ENCODE measurements at places on chromosomes 5 and 9.

DNA sequence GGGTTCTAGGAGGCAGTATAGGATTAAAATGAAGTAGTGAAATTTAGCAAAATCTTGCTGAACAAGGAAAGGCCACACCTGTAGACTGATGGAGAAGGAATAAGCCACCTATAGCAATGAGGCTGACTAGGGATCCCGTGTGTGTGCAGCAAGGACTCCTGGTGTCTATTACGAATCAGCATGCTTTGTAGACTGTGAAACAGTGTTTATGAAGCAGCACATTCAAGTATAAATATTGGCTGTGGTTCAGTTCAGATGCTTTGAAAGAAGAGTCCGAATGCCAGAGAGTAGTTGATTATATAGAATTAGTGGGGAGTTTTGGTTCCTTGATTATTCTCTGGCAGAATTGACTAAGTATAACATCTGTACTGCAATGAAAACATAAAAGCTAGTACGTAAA lies 41.8 kb downstream of the CAST start:
- no peak for DNase-seq

DNA sequence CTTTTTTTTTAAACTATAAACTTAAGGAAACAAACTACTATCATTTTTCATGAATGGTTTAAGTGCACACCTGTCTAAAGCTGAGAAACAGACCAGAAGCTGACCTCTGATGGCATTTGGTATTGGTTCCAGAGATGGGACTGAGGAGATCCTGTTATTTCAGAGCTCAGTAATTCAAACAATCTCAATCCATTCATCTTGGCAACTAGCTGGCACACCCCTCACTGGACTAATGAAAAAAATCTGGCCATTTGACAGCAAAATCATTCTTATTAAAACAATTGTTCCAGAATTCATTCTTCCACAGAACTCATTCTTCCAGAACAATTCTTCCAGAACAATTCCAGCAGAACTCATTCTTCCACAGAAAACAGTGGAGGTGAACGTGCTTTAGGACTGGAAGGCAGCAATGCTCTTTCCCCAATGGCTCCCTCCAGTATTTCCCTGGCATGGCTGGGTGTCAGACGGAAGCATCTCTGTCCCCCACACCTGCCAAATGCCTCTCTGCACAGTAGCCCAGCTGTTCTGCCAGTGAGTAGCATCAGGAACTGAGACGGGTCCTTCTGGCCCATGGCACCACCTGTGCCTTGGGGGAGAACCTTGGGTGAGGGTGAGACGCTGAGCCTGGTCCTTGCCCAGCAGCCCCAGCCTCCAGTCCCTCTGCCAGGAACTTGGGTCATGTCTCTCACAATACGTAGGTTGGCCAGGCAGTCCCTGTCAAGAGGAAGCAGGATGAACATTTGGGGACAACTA lies 87.5 kb upstream of the EQTN start:
- DNase-seq = no peak

- DNase-seq = no peak
Observed at GRCh38 chr5:151071021-151071420, 9.8 kb downstream of the TNIP1 start.

- no peak for DNase-seq
Observed at GRCh38 chr9:18739641-18740318, 265.8 kb downstream of the ADAMTSL1 start.

DNA sequence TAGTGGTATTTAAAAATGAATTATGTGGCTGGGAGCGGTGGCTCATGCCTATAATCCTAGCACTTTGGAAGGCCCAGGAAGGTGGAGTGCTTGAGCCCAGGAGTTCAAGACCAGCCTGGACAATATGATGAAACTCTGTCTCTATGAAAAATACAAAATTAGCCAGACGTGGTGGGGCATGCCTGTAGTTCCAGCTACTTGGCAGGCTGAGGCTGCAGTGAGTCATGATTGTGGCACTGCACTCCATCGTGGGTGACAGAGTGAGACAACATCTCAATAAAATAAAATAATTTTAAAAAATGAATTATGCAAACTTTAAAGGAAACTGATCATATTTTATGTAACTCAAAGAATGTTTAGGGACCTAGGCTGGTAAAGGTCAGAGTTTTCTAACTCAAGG lies 310.8 kb upstream of the DMRT1 start:
- no peak for DNase-seq

GRCh38 chr5:43245724-43246385 lies 53.8 kb downstream of the NIM1K start:
- DNase-seq = no peak

- no peak for DNase-seq
Observed at GRCh38 chr5:79562351-79563246, 48.7 kb upstream of the HOMER1 start.

GRCh38 chr5:169336242-169336641 lies 35.3 kb upstream of the SLIT3 start:
- DNase-seq = no peak

- no peak for DNase-seq
Observed at GRCh38 chr5:10604975-10605374, 41.1 kb downstream of the ANKRD33B start.

- no peak for DNase-seq
Observed at GRCh38 chr9:96651626-96652025, 3.5 kb downstream of the PRXL2C start.

DNA sequence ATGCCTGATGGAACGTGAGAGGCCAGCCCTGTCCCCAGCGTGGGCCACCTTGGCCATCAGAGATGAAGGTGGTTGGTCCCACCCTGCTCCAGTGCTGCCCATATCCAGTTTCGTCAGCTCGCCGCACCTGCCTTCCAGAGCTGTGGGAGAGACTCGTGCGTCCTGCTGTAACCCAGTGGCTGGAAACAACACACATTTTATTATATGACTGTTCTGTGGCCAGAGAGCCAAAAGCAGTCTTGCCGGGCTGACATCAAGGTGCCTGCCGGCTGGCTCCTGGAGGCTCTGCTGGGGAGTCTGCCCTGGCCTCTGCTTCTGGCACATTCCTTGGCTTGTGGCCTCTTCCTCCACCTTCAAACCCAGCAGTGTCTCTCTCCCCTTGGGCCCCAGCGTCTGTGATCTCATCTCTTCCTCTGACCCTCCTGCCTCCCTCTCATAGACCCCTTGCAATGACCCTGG lies 94.7 kb downstream of the RXRA start:
- DNase-seq = no peak

DNA sequence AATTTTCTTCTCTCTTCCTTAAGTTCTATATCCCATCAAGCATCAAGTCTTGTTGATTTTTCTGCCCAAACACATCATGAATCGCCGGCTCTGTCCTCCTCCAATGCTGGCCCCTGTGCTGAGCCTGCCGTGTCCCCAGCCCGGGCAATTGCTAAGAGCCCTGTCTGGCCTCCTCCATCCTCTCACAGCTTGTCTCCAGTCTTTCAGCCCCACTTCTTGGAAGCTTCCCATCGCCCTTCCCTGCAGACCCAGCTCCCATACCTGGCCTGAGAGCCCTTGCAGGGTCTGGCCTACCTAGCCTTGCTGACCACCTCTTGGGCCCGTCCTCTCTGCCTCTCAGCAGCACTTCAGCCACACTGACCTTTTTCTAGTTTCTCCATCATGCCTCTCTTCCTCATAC lies 61.9 kb downstream of the COL15A1 start:
- DNase-seq = no peak

GRCh38 chr5:142479150-142479549 lies 154.3 kb upstream of the SPRY4 start:
- DNase-seq = no peak

- DNase-seq = no peak
Observed at GRCh38 chr5:72378639-72379289, 58.6 kb downstream of the PTCD2 start.

- peak; percentile 76 for DNase-seq
Observed at GRCh38 chr5:138336952-138337684, 948 bp upstream of the FAM53C start.

- DNase-seq = no peak
Observed at GRCh38 chr9:2192356-2192979, 177.3 kb downstream of the SMARCA2 start.

GRCh38 chr9:121640076-121640475 lies 11.4 kb upstream of the DAB2IP start:
- DNase-seq = no peak

- DNase-seq = peak; percentile 19
Observed at GRCh38 chr5:54309691-54310432, 511 bp downstream of the ARL15 start.

GRCh38 chr5:52791366-52791765 lies 3.6 kb downstream of the ITGA1 start:
- no peak for DNase-seq

- DNase-seq = no peak
Observed at GRCh38 chr5:64978546-64978945, 209.8 kb downstream of the CWC27 start.

DNA sequence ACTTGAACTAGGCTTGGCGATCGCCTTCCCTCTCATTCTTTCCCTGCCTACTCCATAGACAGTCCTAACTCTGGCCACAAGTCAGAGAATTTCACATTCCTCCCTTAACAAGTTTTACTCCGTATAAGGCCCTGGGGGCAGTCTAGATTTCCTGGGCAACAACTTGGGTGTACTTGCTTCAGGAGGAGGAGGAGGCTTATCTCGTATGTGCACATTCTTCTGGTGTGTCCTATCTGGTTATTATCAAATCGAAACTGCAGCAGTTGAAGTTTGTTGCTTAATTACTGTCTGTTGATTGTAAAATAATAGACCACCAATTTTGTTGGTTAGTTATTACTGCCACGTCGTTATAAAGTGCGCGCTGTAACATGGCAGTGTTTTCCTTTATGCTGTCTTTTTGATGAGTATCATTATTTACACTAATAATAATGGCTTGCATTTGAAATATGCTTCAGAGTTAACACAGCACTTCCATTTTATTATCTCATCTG lies 42.0 kb downstream of the PIP5K1B start:
- DNase-seq = no peak

GRCh38 chr9:129557192-129558036 lies 63.5 kb downstream of the C9orf50 start:
- DNase-seq = no peak

DNA sequence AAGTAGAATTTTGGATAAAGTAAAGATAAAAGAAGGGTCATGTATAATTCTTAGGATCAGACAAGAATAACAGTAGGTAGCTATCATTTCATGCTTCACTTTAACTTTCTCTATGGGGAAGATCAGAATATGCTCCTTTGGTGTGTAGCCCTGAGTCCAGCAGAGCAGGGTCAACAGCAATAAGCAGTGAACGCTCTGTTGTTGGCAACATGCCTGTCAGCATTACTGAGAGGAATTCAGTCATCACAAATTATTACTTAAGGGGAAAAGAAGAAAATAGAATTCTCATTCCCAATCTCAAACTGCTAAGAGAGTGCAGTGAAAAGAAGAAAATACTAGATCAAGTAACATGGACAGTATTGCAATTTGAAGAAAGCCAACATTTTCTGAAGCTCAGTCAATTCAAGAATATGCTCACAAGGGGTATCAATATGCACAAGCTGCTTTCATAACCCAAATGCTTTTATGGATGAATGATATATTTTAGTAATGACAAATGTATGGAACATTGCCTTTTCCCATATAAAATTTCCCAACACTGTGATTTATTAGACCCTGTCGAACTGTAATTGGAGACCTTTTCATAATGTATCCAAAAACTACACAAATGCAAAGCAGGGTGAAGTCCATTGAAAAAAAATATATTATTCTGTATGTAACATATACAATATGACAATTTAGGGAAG lies 1359.4 kb downstream of the EFNA5 start:
- no peak for DNase-seq

GRCh38 chr9:98892288-98892687 lies 51.4 kb upstream of the COL15A1 start:
- no peak for DNase-seq

- DNase-seq = no peak
Observed at GRCh38 chr9:119802621-119803020, 433.4 kb upstream of the BRINP1 start.

DNA sequence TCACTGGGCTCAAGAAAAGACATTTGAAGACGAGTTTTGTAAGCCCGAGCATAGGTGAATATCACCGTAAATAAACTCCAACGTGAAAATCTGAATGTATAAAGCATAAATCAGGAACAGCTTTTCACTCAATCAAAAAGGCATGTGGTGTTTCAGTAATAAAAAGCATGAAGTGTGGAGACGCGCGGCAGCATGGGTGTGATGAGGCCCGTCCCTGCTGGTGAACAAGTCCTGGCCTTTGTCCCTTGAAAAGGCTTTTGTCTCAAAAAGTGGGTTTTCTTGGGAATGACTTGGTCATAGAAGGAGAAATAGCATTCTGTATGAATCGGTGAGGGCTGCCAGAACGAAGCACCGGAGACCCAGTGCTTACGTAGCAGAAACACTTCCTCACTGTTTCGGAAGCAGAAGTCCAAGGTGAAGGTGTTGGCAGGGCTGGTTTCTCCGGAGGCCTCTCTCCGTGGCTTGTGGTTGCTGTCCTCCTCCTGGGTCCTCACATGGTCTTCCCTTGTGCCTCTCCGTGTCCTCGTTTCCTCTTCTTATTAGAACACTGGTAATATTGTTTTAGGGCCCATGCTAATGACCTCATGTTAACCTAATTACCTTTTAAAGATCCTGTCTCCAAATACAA lies 24.9 kb downstream of the ROPN1L start:
- DNase-seq = no peak

DNA sequence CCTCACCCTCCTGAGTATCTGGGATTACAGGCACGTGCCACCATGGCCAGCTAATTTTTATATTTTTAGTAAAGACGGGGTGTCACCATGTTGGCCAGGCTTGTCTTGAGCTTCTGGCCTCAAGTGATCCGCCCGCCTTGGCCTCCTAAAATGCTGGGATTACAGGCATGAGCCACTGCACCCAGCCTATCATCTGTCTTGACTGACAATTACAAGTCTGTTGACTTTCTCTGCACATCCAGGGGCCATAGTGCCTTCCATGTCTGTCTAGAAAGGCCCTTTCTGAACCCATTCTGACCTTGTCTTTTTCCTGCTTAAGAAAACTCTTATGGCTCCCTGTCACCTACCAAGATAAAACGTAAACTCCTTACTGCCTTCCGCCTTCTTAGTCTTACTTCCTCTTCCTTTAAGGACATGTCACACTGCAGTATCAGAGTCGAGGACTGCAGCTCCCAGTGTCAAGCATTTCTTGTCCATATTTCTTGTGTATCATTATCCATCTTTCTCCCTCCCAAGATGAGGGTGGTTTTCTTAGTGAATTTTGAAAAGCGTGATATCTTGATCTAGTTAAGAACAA lies 49.9 kb upstream of the SHB start:
- DNase-seq = no peak

- DNase-seq = no peak
Observed at GRCh38 chr5:87951661-87952060, 317.0 kb downstream of the TMEM161B start.

GRCh38 chr5:80034559-80034958 lies 589 bp upstream of the THBS4 start:
- DNase-seq = no peak

- DNase-seq = no peak
Observed at GRCh38 chr5:180215783-180216630, 7.0 kb upstream of the RASGEF1C start.

- DNase-seq = no peak
Observed at GRCh38 chr5:150538007-150538917, 30.3 kb downstream of the NDST1 start.

- no peak for DNase-seq
Observed at GRCh38 chr9:98977246-98977714, 33.6 kb downstream of the COL15A1 start.
